ENCODE measurements at places on chromosomes 7 and 10.
A peak's percentile ranks its signal among the peaks of the same experiment; 100 is the strongest.

DNA sequence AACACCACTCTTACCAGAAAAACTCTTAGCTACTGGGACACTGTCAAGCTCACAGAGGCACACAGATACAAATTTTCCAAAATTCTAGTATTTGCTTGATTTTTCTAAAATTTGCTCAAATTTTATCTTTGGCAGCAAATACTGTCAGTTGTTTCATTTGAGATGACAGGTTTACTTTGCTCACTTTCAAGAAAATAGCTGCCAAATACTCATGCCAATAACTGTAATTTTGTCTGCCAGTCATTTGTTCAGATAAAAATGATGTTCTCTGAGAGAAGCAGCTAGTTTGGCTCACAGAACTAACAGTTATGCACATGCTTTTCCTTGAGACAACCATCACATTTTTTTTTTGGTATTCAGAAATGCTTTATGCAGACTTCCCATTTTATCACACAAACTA lies 82.8 kb downstream of the LRRC18 start:
- DNase-seq, result no peak

DNA sequence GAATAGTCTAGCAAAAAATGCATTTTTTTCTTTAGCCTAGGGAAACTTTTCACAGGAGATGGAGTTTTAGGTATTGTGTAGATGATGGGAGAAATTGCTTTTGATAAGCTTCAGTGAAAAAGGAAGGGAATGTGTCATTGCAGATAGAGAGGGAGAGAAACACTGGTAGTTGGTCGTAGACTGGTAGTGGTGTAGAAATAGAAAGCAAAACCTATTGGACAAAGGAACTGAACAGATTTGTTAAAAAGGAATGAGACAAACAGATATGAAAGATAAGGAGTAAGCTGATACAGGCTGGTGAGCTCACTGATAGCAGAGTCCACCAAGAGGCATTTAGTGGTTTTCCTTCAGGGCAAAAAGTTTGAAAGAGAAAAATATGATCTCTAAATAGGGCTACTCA lies 94.3 kb downstream of the ZEB1 start:
- no peak for DNase-seq

GRCh38 chr10:86580521-86580891 lies 58.9 kb upstream of the WAPL start:
- no peak for DNase-seq

- DNase-seq, result no peak
Measured at GRCh38 chr10:95217476-95217875, 23.4 kb downstream of the ACSM6 start.

GRCh38 chr7:30278376-30278775 lies 6.0 kb upstream of the ZNRF2 start:
- no peak for DNase-seq

DNA sequence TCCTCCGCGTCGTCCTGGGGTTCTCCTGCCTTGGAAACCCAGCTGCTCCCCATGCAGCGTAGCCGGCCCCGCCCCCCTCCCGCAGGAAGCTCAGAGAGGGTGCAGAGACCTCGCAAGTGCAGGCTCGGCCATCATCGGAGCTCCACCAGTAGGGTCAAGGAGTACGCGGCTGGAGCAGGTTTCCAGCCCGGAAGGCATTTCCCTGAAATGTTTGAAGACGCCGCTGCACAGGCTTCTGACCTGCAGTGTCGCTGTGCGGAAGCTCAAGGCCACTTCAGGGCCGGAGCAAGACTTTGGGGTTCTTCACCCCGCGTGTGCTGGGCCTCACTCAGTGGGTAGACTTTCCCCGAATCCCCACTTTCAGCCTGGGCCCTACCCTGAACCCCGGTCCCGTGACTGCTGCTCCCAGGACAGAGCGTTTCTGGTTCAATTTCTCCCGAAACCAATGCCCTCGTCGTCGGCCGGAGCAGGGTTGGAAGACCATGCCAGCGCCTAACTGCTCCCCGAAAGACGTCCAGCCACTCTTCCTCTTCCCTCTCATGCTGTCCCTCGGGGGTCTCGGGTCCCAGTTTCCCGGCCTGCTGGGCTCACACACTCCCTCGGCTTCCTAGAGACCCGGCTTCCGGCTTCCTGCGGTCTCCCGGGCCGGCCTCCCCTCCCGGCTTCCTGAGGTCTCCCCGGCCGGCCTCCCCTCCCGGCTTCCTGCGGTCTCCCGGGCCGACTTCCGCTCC lies 52.1 kb downstream of the INSIG1 start:
- DNase-seq, result no peak

DNA sequence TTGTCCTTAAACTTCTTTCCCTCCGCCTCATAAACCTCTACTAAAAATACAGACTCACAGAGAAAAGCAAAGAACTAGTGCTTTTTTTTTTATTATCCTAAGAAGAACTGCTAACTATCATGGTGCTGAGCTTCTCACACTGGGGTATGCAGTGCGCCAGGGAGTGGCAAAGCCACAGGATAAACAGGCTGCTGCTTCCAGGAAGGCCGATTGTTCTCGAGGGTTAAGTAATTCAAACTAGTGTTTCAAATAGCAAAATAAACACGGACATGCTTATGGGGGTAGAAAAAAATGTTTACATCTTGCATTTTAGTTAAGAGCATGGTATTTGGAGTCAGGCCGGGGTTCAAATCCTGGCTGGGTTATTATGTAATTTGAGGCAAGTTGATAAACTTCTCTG lies 157.0 kb downstream of the TAX1BP1 start:
- DNase-seq, result no peak

DNA sequence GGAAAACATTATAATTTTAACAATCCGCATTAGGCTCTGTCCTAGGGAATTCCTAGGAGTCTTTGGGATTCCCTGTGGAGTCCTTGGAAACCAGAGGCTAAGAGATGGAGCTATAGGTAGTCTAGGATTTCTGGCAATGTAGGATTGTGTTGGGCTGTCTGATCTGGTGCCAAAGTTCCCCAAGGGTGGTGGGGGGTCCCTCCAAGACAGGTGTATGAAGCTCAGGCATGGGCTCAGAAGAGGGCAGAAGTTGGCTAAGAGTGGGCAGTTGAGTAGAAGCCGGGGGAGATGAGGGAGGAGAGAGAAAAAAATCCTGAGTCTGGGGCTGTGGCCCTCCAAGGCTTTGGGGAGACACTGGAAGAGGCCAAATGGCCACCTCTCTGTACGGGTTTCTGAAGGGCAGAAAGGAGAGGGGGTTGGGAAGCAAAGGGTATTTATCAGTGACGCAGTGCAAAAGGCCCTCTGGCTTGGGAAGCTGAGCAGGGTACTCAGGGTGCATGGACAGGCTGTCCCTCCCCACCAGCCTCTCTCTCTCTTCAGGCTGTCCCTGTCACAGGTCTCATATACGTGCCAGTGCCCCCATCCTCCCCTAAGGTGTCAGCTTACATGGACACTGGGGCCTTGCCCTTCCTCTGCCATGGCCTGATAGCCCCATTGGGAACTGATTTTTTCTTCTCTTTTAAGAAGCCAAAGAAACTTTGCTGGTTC lies 929 bp downstream of the HOXA6 start:
- no peak for DNase-seq

- no peak for DNase-seq
Measured at GRCh38 chr10:85420501-85421191, 945.9 kb downstream of the GRID1 start.

DNA sequence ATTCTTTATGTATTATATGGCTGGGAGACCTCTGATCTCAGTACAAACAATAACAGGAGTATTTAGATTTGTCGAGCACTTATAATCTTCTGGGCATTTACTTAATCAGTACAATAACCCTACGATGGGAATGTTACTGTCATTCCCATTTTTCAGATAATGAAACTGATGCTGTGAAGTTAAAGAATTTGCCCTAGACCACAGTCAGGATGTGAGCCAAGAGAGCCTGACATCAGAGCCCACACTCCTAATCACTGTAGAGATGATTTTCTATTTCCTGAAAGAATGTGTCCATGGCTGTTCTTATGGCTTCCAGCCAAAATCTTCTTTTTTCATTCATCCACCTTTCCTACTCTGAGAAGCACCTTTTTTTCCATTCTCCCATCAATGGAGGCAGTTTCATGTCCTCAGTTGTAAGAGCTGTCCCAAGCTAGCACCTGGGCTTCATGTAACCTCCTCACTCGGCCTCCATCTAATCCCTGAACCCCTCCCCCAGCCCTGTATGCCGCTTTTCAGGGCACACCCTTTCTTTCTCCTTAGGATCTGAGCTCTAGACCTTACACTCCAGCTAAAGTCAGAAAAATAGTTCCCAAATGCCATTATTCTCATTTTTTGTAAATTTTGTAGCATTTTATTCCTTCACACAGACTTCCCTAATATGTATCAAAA lies 12.2 kb upstream of the CAV1 start:
- DNase-seq, result no peak

DNA sequence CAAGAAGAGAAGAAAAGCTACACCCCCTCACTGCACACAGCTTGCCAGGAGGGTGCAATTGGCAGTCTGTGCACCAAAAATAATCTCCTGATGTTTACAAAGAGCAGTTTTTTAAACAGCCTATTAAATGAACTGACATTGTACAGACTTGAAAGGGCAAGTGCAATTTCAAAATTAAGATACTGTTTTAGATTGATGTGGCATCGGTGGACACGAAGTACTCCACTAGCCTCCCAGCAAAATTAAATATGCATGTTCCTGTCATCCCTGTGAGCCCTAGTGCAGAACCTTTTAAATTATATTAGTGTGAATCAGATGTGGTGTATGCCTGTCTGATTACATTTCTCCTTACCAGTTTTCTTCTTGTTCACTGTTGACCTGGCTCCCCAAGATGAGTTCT lies 87.9 kb downstream of the WIPF3 start:
- no peak for DNase-seq

GRCh38 chr10:68756246-68756645 lies 35.2 kb downstream of the CCAR1 start:
- no peak for DNase-seq

DNA sequence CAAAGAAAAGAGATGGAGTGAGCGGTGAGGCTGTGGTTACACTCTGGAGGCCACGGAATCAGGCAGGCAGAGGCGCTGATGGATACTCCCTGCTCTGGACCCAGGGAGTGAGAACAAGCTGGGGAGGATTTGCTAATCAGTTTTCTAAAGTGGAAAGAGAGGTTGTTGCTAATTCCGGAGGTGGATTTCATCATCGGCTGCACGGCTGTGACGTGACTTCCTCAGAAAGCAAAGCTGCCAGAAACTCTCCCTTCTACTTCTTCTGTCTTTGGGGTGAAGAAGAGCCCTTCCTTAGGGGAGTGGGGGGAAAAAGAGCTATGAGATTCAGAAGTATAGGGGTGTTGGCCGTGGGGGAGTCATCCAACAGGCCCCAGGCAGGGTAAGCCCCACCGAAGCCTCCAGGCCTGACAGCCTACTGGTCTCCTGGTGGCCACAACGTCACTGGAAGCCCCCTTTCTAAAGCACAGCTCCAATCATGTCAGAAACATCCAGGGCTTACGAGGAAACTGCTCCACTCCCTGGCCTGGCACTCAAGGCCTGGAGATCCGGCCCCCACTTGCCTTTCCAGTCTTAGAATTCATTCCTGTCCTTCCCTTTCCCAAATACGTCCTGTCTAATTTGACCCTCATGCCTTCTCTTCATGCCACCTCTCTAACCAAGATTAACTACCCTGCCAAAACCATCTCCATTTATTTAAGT lies 114.5 kb downstream of the HIP1 start:
- DNase-seq, result peak; percentile 47

DNA sequence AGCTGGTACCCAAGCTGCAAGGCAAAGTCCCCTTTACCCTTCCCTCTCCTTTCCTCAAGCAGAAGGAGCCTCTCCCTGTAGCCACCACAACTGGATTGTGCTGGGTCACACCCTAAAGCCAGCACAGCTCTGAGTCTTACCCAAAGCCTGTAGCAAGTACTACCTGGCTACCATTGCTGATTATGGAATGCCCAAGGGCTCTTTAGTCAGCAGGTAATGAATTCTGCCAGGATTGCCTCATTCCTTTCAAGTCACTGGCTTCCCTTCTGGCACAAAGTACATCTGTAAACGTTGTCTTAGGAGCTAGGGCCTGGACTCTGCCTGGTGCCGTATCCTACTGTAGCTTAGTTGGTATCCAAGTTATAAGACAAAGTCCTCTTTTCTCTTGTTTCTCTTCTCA lies 52.0 kb downstream of the FAS start:
- DNase-seq, result no peak

- DNase-seq, result no peak
Measured at GRCh38 chr10:132040046-132040445, 25.7 kb upstream of the JAKMIP3 start.

DNA sequence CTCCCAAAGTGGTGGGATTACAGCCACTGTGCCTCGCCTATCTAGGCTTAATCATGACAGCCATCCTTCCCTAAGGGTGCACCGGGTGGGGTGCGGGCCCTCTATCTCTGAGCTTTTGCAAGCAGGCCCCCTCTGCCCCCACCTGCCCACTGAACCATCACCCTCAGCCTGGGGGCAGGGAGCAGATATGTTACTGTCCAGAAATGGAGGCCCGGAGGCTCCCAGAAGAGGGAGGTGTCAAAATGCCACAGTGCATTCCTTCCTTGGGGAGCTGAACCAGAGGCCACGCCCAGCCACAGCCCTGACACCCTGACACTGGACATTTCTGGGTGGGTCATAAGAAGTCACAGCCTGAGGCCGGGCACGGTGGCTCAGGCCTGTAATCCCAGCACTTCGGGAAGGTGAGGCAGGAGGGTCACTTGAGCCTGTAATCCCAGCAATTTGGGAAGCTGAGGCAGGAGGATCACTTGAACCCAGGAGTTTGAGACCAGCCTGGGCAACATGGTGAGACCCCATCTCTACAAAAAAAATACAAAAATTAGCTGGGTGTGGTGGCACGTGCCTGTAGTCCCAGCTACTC lies 129.8 kb upstream of the TNRC18 start:
- no peak for DNase-seq

DNA sequence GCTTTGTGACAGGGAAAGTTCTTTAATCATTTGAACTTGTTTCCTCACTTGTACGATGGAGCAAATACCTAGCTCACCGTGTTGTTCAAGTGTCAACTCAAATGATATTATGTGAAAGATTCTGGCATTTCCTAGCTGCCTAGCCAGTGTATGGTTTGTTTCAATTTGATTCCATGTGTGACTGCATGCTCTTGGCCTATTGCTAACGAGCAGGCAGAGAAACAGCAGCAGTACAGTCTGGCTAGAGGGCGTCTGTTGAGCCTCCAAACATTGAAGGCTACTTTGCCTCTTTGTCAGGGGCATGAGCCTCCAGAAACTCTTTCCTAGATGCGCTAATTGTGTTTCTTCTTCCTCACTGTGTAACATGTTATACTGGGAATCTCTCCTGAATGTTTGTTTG lies 417.4 kb downstream of the EXOC4 start:
- no peak for DNase-seq

GRCh38 chr10:57262892-57263291 lies 901.8 kb upstream of the ZWINT start:
- no peak for DNase-seq

GRCh38 chr10:1217661-1218060 lies 161.5 kb downstream of the WDR37 start:
- no peak for DNase-seq

GRCh38 chr10:101778781-101779543 lies 3.0 kb upstream of the FGF8 start:
- no peak for DNase-seq

- DNase-seq, result no peak
Measured at GRCh38 chr10:79185067-79185774, 116.5 kb downstream of the ZMIZ1 start.
